Spleen (tissue), 13 donors: ENCODE measurements at places on chromosomes 4 and X.

DNA sequence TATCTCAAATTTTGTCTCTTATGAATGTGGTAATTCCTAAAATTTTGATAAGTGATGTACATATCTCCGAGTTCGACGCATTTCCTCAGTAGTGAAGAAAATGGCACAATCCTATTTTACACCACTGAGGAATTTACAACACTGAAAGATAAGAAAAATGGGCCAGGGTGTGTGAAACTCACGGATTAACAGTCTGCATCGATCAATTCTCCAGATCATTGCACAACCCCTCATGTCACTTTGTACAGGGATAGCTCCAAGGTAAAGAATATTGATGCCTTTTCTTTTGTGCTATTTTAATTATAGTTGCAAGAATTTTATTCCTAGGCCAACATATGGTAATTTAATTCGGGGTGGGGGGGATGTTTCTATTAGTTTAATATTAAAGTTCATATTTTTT lies 268.7 kb upstream of the VCX3A start:
- DNase-seq, result no peak

- DNase-seq, result no peak
These were observed 98.1 kb upstream of the C1GALT1C1 start for GRCh38 chrX:120727911-120728310.

DNA sequence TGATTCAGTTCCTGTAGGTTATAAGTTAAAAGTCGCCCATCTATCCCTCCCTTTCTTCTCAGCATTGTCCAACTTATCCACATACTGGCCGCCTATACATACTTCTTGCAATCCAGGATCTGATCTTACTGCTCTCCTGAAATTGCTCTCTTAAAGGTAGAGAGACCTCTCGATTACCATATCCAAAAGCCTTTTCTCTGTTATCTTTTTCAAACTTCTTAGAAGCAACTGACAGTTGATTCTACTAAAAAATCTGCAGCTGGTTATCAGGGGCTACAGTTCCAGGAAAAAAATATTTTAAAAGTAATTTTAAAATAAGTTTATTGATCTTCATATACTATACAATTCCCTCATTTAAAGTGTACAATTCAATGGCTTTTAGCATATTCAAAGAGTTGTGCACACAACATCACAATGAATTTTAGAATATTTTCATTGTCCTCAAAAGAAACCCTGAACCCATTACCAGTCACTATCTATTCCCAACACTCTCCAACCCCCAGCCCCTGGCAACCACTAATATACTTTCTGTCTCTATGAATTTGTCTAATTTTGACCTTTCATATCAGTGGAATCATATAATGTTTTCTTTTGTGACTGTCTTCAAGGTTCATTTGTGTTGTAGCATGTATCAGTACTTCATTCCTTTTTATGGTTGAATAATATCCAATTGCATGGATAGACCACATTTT lies 102.0 kb downstream of the HDAC8 start:
- no peak for DNase-seq

DNA sequence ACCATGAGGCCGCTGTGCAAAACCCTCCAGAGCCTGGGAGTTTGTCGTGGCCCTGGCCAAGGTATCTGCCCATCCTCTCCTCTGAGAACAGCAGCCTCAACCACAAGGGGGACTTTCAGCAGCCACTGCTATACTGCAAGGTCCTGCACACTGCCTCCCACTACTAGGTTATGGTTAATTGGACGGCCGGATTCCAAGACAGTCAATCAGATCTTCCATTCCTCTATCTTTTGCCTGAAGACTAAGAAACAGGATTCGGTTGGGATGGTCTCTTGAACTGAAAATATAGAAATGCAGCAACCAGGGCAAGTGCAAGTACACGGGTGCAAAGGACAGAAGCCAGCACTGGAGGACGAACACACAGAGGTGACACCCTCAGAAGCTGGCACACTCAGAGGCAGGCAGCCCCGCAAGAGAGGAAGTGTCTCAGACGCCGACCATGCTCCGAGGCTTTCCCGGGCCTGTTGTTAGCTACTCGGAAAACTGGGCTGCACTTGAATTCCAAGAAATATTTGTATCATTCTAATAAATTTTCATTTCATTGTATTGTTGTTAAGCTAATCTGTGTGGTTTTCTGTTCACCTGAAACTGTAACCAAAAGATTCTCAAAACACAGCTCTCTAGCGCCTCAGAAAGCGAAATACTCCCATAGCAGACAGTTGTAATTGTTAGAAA lies 63.3 kb downstream of the AFAP1 start:
- no peak for DNase-seq

DNA sequence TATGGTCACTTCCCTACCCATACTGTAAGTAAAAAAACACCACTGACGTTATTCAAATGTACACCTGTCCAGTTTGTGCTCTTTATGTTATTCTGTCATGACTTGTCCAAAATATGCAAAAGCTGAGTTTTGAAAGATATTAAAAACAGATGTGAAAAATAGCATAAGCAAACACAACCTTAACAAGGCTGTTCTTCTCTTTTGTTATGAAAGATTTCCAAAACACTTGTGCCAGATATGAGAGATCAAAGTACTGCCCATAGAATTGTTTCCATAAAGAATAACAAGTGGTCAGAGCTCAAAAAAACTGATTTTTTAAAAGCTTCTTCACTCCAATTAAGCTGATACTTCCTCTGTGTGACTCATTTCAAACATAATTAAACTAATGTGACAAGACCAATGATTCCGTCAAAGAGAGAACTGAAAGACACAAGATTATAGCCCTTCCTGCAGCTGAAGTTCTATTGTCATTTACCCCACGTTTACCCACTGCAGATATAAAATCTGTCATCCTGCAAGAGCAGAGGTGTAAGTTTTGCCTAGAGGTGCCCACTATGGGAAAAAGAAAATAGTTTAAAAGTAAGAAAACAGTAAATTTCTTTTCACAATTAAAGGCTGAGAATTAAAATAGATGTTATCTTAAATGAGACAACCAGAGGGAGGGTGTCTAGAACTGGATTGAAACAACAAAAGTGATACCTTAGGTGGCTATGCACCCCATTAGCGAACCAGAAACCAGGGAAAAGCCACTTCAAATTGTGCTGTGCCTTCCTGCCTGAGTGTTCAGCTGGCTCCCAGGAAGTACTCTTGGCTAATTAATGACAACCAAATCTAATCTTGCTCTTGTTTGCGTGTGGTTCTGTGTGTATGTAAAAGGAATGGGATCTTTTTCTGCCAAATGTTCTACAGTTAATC lies 30.1 kb downstream of the RASSF6 start:
- no peak for DNase-seq

DNA sequence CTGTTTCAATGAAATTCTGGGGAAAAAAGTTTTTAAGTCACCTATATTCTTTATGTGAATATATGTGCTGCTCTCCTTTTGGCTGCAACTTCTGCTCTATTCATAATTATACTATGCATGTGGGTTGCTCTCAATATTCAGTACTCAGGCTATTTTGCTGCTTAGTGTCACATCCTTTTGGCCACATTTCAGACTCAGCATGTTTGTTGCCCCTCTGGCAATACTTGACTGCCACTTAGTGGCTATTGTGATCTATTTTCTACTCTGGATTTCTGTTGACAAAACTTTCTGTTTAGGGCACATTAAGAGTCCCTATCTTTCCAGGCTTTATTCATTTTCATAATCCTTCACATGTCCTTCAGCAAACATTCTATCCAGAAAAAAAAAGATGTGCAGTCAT lies 15.8 kb upstream of the CT45A1 start:
- no peak for DNase-seq

DNA sequence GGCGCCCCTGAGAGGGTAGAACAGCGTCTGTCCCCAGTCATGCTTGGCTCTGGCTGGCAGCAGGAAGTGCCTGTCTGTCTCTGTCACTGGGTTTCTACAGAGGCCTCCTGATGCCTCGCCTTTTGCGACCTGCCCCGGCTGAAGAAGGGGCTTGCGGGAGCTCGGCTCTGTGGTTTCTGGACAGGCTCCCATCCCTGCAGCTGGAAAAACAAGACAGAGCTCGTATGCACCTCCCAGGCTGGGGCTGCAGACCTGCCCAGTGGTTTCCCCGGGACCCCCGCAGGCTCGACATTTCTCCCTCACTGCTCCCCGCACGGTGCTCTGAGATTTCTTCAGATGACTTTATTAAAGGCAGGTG lies 57.0 kb upstream of the SORCS2 start:
- DNase-seq, result no peak

GRCh38 chr4:57195622-57196021 lies 85.4 kb upstream of the IGFBP7 start:
- DNase-seq, result no peak

- DNase-seq, result no peak
These were observed 146.2 kb downstream of the GATB start for GRCh38 chr4:151614561-151614960.

DNA sequence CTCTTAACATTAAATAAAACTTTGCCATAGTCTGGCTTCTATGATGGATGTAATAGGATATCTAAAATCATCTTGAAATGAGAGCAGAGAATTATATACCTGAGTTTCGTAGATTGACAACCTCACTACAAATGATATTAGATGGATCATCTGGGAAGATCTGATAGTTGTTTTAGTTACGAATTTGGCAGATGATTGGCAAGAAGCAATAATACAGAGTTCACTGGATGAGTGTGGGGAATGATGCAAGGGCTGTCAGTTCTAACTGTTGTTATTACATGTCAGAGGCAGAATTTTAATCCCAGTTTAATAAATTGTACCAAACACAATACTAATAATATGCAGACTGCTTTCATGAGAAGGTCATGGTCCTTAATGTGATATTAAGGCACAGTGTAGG lies 585.2 kb downstream of the TRAM1L1 start:
- no peak for DNase-seq

DNA sequence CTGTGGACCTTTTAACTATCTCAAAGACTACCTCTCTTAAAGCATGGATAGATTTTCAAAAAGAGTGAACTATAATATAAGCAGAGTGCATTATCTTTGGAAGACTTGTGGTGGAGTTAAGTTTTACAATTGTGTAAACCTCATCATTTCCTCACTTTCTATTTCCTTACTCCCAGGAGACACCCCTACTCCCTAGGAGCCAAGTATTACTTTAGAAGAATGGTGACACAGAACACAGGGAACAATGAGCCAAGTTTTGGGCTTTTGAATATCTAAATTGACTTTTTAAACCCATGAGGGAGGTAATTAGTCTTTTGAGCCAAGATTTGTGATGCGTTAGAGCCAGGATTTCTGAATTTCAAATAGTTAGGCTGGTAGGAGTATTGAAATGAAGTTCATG lies 78.9 kb upstream of the UNC5C start:
- DNase-seq, result no peak

- no peak for DNase-seq
These were observed 17.7 kb downstream of the COL4A6 start for GRCh38 chrX:108420481-108420880.

DNA sequence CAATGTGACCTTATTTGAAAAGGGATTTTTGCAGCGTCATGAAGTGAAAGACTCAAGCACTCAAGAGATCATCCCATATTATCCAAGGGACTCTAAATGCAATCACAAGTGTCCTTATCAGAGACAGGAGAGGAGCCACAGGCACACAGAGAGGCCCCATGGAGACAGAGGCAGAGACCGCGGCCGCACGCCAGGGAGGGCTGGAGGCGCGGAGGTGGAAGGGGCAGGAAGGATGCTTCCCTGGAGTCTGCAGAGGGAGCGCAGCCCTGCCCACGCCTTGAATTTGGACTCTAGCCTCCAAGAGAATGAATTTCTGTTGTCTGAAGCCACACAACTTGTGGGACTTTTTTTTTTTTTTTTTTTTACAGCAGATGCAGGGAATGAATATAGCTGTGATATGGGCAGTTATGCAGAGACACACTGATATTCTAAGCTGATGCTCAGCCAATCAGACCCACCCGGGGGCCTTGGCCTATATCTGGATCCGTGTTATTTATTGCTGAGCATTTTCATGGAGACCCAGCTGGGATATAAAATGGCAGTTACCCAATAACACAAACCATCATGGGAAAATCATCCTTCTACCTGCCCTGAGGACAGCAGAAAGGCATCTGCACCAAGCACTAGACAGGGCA lies 244.8 kb upstream of the PSAPL1 start:
- DNase-seq, result peak; percentile 47

DNA sequence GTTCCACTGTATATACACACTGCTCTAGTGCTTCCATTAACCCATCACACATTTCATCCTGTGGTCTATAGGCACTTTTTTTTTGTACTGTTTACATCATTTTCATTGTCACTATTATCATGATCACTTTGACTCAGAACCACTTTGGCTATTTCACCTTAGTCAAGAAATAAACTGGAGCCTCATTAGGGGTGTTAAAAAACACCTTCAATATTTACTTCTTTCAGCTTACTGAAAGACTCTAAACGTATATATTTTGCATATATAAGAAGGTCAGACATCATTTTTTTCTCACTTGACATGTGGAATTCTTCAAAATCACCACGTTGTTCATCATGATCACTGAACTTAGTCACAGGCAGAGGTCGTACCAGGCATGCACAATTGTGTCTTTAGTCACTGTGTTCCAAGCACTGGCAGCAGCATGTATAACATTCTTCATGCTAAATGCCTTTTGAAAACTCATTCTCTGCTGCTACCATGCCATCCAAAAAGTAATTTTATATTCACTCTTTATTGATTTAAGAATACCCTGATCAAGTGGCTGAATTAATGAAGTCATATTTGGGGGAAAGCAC lies 229.2 kb upstream of the ARSJ start:
- no peak for DNase-seq

DNA sequence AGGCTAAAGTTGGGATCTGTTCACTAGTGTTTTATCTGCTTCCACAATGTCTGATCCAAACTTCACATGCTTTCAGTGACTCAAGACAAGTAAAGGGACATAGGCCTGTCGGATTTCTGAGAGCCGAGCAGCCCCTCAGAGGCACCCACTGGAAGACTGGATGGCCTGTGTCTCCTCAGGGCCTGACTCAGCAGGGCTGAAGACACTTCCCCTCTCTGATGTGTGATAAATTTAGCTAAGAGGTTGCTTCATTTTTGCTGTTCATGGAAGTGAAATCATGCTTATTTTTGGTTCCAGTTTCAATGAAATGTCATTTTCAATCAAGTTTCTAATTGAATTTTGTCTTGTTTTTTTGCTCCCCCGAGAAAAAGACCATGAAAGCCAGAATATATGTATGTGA lies 93.7 kb downstream of the MXRA5 start:
- DNase-seq, result no peak

DNA sequence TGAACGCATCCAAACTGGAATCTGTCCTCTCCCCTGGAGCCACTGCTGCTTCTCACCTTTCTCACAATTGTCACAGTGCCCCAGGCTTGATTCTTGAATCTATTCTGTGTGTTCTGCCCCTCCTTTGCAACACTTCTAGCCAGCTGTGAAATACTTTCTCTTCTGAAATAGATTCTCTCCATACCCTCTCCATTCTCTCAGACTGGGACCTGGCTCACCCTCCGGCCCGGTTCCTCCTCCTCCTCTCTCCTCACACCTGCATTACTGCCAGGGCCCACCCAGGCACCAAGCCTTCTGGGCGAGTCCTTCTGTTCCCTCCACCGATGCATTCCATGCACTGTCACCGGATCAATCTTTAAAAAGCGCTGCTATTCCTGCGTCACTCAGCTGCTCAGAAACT lies 336.1 kb downstream of the UNC5C start:
- peak; percentile 56 for DNase-seq

DNA sequence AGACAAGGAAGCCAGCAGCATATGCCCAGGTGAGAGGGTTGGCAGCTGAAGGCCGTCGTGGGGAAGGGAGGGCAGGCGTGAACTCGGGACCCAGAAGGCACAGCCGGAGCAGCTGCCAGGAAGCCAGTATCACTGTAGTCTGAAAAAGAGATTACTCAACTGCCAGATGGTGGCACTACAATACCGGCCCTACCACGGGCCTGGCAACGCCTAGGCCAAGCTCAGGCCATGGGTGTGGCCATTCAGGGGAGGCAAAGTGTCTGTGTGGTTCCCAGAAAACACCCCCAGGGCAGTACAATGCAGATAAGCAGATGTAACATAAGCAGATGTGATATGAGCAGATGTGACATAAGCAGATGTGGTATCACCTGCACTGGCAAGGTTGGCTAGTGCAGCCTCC lies 236.0 kb downstream of the AFAP1 start:
- DNase-seq, result no peak
